ENCODE measurements at places on chromosomes 2 and 18.

GRCh38 chr2:144582651-144583380, 62.9 kb upstream of the ZEB2 start:
- no peak for DNase-seq

- no peak for DNase-seq
These were observed 129.7 kb downstream of the CCDC85A start for GRCh38 chr2:56313500-56313921.

DNA sequence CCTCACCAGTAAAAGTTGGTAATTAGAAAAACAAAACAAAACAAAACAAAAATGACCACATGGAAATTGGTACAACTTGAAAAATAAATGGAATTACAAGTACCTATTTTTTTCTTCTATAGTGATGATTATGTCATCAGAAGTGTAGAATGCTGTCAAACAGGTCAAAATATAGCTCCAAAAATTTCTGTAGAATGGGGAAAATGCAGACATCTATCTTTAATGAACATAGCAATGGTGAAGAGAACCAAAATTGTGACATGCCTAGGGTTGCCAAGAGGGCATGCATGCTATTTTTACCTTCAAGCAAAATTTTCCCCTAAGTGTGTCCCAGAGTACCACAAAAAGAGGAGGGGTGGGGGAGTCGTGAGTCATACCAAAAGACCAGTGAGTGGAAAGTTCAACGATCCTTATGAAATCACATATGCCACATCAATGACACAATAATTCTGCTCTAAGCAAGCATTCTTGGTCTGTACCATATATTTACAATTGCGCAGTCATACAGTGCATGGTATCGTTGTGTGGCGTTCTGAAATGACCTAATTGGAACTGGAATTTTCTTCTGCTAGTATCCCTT, 1436.4 kb downstream of the SUCLG1 start:
- no peak for DNase-seq

DNA sequence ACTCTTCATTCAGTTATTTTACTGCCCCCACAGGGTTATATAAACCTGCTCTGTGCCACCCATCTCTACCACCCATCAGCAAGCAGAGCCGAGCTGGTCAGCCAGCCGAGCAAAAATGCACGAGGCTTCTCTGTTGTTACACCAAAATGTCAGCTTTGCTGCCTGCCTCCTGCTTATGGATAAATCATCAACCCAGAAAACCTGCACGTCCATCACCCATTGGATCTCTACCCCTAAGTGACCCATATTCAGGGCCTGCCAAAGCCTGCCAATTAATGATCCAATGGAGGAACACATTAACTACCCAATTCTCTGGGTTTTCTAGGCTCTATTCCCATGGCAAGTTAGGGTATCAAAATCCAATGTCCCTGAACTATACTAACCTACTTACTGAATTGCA, 365.5 kb upstream of the ACVR2A start:
- no peak for DNase-seq

All from anterior cingulate cortex (tissue), 58 donors.